Activated CD4-positive, alpha-beta T cell treated with anti-CD3 and anti-CD28 coated beads, Interleukin-2, amount 50 U/mL, for 1 hour (primary cell): ENCODE measurements at places on chromosomes 12 and 14.

DNA sequence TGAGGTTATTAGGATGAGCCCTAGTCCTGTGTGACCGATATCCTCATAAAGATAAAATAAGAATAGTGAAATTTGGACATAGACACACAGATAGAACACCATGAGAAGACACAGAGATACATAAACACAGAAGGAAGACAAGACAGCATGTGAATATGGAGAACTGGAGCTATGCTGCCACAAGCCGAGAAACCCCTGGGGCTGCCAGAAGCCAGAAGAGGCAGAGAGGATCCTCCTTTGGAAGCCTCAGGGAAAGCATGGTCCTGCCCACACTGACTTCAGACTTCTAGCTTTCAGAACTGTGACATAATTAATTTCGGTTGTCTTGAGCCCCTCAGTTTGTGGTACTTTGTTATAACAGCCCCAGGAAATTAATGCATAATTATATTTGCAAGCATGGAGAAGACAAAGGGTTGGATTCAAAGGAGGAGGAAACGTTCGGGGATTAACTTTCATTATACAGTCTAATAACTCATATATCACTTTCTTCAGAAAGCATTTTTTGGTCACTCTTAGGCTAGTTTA, 1501.8 kb upstream of the FLRT2 start:
- no peak for DNase-seq

- no peak for DNase-seq
Observed at GRCh38 chr12:5737778-5738177, 207.3 kb downstream of the ANO2 start.

- no peak for DNase-seq
Observed at GRCh38 chr12:26473291-26473690, 277.9 kb downstream of the SSPN start.

DNA sequence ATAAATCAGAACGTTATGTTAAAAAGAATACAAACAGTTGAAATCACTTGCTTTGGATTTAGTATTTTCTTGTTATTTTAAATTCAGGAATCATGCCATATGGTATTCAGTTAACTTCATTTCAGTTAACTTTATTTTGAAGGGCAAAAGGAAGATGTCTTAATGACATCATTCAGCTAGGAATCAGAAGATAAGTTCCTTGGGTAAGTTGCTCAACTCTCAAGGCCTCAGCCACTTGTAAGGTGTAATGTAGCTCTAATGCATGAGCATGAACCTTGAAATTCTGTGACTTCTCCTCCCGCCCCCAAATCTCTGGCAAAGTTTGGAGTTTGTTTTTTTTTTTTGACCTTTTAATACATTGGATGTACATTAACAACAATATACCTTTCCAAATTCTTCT, 42.6 kb downstream of the FRS2 start:
- no peak for DNase-seq

GRCh38 chr12:2149091-2149490, 96.3 kb downstream of the CACNA1C start:
- no peak for DNase-seq

- DNase-seq = no peak
Observed at GRCh38 chr12:43147878-43148277, 404.1 kb downstream of the ADAMTS20 start.

- DNase-seq = no peak
Observed at GRCh38 chr12:51953089-51953488, 1.6 kb downstream of the ACVR1B start.

GRCh38 chr12:108302403-108303311, 36.5 kb downstream of the CMKLR1 start:
- no peak for DNase-seq

DNA sequence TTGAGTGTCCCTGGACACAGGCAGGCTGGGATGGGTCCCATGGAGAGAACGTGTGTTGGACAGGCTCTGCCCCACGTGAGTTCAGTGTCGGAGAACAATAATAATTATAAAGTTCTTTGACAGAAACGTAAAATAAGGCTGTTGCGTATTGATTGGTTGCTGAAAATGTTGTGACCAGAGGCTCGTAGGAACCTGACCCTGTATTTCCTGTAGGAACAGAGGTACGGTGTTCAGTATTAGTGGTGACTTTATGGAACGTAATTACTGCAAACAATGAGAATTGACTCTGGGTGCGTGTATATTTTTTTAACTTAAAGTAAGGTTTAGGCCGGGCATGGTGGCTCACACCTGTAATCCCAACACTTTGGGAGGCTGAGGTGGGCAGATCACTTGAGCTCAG, 7.8 kb downstream of the MTA1 start:
- no peak for DNase-seq
